Activated naive CD4-positive, alpha-beta T cell treated with anti-CD3 and anti-CD28 coated beads for 36 hours (primary cell): ENCODE measurements at places on chromosomes 5 and 9. TPM values are rescaled to one million over a fixed set of nuclear protein-coding genes. Genes with fewer than 3 reads are reported as not detected.

Gene PRDM9
- total RNA-seq = not detected

Gene PKD2L2
- total RNA-seq = not detected

Gene EDIL3
- total RNA-seq = not detected

Gene SLCO4C1
- not detected for total RNA-seq

Gene ASPN
- total RNA-seq = not detected

GRCh38 chr5:40677456-40677855 lies 2.3 kb upstream of the PTGER4 start:
- peaks cover 57% of the 10 kb centered on the region for H3K4me1 ChIP-seq
- no peak for DNase-seq
- peak overlapping the region; percentile 43 for H3K4me3 ChIP-seq
- H3K27me3 ChIP-seq = no peaks in the 10 kb centered on the region
- peak overlapping the region; percentile 89 for H3K27ac ChIP-seq
- H3K36me3 ChIP-seq = peaks cover 26% of the 10 kb centered on the region

- peaks cover 76% of the 10 kb centered on the region for H3K27me3 ChIP-seq
- peaks cover 8% of the 10 kb centered on the region for H3K4me1 ChIP-seq
- no peaks in the 10 kb centered on the region for H3K36me3 ChIP-seq
- no peak overlapping the region for H3K27ac ChIP-seq
- DNase-seq = no peak
Measured at GRCh38 chr9:14351221-14351836, 37.4 kb upstream of the NFIB start.

DNA sequence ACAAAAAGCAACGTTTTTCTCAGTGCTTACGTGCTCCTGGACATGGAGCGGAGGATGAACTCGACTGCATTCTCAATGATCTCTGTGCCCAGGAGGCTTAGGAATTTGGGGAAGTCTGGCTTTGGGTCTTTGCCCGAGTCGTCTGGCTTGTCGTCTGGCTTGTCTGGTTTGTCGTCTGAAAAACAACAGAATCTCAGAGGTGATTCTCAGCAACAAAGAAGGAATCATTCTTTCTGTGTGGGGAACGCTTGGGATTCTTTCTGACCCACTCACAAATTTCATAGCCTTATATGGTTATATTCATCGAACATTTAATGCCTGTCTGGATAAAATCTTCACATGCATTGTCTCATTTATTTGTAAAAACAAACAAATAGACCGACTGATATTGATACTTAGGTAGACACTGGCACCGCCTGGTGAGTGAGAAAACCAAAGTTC lies 4.7 kb downstream of the C5orf46 start:
- H3K27me3 ChIP-seq = no peaks in the 10 kb centered on the region
- H3K36me3 ChIP-seq = no peaks in the 10 kb centered on the region
- no peak overlapping the region for H3K4me3 ChIP-seq

DNA sequence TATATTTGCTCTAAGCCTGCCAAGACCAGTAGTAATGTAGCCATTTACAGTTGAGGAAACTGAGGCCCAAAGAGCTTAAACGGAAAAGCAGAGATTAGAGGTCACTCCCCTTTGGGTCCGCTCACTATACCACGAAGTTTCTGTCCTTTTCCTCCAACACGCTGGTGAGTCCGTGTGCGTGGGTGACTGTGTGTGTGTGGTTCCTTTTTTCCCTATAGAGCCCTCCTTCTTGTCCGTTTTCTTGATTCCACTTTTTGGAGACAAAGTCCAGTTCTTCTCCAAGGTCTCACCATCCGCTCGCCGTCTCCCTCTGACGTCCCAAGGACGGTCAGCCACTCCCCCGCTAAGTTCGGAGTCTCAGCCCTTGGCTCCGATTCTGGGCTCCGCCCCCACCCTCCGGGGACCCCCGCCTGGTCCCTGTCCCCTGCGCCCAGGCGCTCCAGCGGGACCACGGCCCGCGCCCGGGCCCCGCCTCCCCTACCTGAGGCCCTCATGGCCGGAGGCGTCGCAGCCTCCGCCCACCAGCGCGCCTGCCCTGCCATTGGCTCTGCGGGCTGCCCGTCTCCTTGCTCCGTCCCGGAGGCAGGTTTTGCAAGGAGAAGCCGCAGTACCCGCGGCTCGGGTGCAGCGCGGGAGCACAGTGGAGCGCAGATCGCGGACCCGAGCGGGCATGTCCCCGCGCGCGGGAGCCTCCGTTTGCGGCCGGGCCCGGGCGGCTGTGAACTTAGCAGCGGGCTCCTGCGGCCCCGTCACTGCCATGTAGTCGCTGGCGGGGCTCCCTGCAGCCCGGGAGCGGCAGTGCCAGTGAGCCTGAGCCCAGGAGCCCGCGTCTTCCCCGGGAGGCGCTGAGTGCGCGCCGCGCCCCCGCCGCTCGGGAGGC lies at the start of gene MAST4:
Gene MAST4, plus strand, starts transcription at position 638 of the 880 bp plus-strand sequence. CDS start 263 bp downstream, outside the sequence.
- H3K4me1 ChIP-seq = peaks cover 9% of the 10 kb centered on the region
- no peak within 1 kb of the TSS for H3K27ac ChIP-seq
- no peaks in the 10 kb centered on the region for H3K36me3 ChIP-seq
- peaks cover 56% of the 10 kb centered on the region for H3K27me3 ChIP-seq
- peak; percentile 88 for DNase-seq

- H3K27ac ChIP-seq = no peak overlapping the region
- no peaks in the 10 kb centered on the region for H3K36me3 ChIP-seq
- DNase-seq = no peak
- H3K4me3 ChIP-seq = no peak overlapping the region
Measured at GRCh38 chr9:4973246-4973645, 11.8 kb upstream of the JAK2 start.

GRCh38 chr9:136103651-136104487 lies 8.8 kb upstream of the NACC2 start:
- no peak overlapping the region for H3K27ac ChIP-seq
- H3K4me1 ChIP-seq = peaks cover 28% of the 10 kb centered on the region
- no peak overlapping the region for H3K4me3 ChIP-seq
- no peaks in the 10 kb centered on the region for H3K36me3 ChIP-seq
- no peak for DNase-seq
- H3K27me3 ChIP-seq = no peaks in the 10 kb centered on the region
